ENCODE measurements at places on chromosomes 3 and 15.

DNA sequence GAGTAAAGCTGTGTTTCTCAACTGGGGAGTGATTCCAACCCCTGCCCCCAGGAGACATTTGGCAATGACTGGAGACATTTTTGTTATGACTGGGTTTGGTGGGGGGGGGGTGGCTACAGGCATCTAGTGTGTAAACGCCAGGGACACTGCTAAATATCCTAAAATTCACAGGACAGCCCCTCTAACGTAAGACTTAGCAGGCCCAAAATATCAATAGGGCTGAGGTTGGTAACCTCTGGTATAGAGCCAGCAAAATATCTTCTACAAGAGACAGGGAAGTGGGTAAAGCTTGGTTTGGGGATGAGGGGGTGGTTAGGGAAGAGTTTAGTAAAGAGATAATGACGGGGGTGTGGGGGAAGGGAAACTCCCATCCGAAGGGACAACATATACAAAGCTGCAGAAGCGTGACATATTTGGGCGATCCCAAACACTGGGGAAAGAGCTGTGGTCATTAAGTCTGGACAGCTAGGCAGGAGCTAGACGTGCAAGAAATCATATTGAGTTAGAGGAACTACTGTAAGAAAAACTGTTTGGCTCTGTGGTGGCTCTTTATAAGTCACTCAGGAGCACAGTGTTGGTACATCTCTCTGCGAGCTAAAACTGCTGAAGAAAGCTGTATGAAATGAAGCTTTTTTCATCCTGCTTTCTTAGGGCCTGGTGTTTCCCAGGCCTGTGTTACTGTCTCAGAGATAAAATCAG lies 697 bp upstream of the TRIM69 start:
- no peak for DNase-seq

DNA sequence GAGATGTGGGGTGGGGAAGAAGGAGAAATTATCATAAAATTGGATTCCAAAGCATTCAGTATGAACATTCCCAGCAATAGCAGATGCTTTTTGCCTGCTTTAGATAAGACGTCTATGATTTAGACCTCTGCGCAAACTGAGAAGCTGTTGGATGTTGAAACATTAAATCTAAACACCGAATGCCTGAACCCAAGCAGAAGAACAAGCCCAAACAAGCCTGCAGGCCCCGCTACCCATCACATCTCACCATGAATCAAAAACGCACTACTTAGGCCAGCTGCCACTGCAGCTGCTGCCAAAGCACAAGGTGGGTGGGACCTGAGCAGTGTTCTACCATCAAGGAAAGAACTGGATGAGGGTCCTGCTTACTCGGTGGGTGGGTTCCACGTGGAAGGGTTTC lies 24.4 kb upstream of the THBS1 start:
- DNase-seq = peak; percentile 91

- no peak for DNase-seq
These were observed 9.9 kb upstream of the CCDC54 start for GRCh38 chr3:107367353-107367752.

DNA sequence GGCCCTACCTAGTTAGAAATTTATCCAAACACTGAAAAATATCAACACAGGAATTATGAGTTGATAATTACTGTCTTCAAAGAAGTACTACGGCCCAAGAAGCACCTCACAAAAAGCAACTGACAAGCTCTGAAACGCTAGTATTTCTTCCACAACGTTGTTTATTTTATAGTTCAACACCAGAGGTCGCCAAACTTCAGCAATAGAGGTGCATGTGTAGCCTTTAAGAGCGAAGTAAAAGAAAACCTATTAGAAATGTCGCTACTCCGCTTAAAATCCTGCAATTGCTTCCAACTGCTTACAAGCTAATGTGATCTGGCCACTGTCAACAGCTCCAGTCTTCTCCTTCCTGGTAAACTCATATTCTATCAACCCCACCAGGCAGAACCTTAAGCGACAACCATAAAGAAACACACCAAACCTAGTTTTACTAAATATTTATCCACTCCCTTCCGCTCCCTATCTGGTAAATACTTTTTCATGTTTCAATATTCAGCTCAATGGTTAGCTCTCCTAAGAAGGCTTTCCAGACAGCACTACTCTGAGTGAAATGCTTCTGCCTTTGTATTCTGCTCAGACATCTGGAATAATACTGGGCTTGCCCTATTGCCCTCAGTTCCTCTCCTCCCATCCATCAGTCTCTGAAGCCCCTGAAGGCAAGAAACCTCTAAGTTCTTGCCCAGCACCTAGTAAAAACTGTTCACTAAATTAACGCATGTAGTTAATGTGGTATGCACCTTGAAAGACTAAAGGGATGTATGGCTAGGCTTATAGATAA lies 110.2 kb downstream of the NR1I2 start:
- peak; percentile 33 for DNase-seq

DNA sequence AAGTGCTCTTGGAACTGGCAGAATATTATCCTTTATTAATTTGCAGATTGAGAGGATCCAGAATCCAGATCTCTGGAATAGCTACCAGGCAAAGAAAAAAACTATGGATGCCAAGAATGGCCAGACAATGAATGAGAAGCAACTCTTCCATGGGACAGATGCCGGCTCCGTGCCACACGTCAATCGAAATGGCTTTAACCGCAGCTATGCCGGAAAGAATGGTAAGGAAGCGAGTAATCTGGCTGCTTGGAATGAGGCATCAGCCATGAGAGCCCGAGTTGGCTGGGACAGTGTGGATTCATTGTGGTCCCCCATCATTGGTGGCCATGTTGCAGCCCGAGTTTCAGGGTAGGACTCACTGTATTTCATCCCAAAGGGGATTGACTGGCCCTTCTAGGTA lies 47.1 kb downstream of the PARP14 start:
- no peak for DNase-seq

DNA sequence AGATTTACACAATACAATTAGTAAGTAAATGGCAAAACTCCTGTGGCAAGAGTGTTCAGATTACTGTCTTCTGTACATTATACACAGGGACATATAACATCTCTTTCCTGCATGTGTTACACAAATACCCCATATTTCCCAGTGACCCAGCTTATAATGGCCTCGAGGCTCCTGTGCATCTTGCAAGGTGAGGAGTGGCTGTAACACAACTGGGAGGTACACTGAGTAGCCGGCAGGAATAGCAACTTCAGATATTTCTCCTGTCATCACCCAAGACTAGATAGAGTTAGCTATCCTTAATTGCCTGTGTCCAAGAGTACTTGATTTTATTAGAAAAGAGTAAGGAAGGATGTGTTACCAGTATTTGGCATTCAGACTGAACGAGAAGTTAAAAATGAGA lies 5.6 kb downstream of the GMPS start:
- peak; percentile 66 for DNase-seq

GRCh38 chr15:74826364-74826819 lies at the start of gene CPLX3:
TSS of gene CPLX3 (plus strand) at chr15:74826627. CDS start at chr15:74826704, 77 bp downstream.
- no peak for DNase-seq

DNA sequence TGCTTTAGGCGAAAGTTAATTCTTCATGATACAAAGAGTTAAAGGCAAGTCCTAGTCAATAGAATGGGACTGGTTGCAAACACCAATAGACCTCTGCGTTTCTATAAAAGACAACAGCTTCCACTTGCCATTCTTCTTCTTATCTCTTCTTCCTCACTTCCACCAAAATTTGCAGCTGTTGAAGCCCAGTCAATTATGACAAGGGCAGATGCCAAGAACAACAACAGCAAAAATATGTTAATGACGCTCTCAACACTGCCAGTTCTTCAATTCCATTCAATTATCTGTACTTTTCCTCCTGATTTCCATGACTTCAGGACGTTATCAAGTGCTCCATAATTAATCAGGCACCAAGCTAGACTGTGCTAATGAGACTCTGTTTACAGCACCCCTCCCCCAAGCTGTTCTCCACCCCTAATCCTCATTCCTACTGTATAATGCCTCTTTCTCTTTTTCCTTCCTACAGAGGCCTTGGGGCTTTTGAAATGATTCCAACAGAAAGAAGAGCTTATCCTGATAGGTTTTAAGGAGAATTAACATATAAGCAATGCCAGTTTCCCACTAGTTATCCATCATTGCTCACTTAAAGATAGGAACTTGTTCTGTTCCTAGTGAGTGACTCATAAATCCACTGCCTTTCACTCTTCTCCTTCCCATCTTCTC lies 1160.5 kb downstream of the IGSF11 start:
- no peak for DNase-seq

- DNase-seq = no peak
These were observed 172.6 kb downstream of the P3H2 start for GRCh38 chr3:189947948-189948723.

- DNase-seq = no peak
These were observed 12.1 kb upstream of the FBLN2 start for GRCh38 chr3:13536832-13537231.

- DNase-seq = no peak
These were observed 17.4 kb upstream of the NPTN start for GRCh38 chr15:73650416-73651126.

DNA sequence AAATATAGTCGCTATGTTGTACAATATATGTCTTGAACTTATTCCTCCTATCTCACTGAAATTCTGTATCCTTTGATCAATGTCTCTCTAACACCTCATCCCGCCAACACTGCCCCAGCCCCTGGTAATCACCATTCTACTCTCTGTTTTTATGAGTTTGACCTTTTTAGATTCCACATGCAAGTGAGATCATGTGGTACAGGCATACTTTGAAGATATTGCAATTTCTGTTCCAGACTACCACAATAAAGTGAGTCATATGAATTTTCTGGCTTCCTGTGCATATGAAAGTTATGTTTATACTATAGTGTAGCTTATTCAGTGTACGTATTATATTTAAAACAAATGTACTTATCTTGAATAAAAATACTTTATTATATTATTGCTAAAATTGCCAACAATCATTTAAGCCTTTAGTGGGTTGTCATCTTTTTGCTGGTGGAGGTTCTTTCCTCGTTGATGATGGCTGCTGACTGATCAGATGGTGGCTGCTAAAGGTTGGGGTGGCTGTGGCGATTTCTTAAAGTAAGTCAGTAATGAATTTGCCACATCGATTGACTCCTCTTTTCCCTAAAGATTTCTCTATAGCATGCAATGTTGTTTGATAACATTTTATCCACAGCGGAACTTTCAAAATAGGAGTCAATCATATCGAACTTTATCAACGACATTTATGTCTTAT lies 257.2 kb downstream of the NFKBIZ start:
- DNase-seq = no peak

DNA sequence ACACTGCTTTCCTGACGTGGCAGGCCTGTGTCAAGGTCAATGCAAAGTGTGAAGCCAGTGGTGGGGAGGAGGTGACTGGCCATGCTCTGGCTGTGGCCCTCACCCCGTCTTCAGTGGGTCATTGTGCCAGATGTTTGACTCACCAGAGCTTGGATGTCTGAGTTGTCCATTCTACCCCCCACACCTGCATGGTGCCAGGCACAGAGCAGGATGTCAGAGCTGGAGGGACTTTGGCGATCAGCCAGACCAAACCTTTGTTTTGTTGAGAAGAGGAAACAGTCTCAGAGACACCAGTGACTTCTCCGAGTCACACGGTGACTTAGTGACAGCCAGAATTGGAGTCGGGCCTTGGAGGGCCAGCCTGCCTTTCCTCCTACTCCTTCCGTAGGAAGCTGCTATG lies 49.5 kb downstream of the SMAD6 start:
- no peak for DNase-seq

GRCh38 chr3:126985132-126985985 lies 2.4 kb downstream of the PLXNA1 start:
- no peak for DNase-seq

GRCh38 chr15:41971089-41971894 lies 1.1 kb downstream of the EHD4 start:
- DNase-seq = peak; percentile 33

- no peak for DNase-seq
These were observed 5.8 kb downstream of the TRA2B start for GRCh38 chr3:185931777-185932612.

DNA sequence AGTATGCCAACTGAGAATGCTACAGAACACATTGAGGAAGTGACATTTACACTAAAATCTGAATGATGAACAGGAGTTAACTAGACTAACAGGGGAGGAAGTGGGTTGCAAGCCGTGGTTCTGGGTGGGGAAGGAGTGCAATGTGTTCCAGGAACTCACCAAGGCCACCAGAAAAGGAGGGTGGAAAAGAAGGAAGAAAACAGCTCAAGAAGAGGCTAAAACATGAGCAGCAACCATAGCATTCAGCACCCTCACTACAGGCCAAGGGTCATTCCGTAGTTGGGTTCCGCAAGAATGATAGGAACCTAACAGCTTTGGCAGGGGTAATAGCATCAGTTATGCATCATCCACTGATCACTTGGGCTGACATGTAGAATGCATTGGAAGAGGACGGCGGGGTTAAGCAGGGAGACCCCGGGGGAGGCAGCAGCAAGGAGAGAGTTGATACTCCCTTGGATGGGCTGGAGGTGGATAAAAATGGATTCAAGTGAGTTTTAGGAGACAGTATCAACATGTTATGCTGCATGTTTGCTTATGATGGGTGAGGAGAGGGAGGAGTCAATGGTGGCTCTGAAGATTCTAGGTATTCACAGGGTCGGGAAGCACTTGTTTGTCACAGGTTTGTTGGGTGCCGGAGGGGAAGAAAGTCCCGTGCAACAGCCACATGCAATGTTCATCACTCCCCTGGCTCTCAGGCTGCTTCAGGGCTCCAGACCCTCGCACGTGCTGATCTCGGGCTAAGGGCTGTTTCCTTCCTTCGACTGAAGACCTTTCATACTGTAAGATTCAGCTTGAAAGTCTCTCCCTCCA lies 53.2 kb downstream of the LIPC start:
- DNase-seq = no peak

DNA sequence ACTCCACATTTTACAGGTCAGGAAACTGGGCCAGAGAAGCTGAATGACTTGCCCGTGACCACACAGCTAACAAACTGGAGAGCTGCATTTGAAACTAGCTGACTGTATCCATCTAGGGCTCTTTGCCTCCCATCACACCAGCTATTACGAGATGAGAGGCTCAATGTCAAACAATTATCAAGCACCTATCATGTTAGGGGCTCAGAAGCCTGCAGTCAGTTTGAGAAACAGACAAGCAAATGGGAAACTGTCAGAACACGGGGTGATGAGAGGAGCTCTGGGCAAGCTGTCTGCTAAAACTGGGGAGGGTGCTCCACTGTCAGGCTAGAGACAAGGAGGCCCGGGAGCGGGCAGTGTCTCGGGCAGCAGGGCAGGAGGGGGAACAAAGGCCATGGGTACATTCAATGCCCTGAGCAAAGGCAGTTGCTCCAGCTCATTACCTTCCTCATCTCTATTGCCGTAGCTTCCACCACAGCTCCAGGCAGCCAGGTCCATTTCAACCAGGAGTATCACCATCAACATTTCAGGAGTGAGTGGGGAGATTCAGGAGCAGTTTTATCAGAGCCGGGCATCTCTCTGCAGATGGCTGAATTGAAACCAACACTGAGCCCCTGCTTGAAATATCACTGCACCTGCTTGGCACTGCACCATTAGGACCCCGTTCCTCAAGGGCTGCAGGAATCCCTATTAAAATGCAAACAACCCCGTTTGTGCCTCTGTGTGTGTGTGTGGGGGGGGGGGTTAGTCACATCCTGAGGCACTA lies 122.6 kb downstream of the RAB11A start:
- DNase-seq = no peak

- no peak for DNase-seq
These were observed 3.4 kb downstream of the CD96 start for GRCh38 chr3:111545349-111545748.

Data from DMS 273 treated with DMSO at 0.1 percent for 48 hours (cell line).